ENCODE measurements at places on chromosomes 2 and 18.

GRCh38 chr18:13879492-13879891 is 35.8 kb downstream of the MC2R start:
- DNase-seq, result no peak

- DNase-seq, result no peak
Measured at GRCh38 chr2:9782197-9782719, 61.0 kb upstream of the TAF1B start.

DNA sequence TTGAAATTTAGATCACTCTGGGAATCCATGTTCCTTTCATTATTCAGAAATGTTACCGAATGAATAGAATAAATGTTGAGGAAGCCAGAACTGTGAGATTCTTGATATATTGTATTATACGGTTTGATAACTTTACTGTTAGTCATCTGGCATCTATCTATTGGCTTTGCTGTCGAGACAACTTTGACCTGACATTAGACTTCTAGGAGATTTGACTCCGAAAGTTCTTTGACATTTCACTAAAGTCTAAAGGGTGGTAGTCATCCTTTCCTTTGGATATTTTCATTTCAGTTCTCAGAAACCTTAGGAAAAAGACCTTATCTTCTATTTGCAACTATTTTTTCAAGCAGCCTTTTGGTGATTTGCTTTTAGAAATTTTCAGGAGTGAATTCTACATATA is 1.9 kb downstream of the BMPR2 start:
- DNase-seq, result no peak

DNA sequence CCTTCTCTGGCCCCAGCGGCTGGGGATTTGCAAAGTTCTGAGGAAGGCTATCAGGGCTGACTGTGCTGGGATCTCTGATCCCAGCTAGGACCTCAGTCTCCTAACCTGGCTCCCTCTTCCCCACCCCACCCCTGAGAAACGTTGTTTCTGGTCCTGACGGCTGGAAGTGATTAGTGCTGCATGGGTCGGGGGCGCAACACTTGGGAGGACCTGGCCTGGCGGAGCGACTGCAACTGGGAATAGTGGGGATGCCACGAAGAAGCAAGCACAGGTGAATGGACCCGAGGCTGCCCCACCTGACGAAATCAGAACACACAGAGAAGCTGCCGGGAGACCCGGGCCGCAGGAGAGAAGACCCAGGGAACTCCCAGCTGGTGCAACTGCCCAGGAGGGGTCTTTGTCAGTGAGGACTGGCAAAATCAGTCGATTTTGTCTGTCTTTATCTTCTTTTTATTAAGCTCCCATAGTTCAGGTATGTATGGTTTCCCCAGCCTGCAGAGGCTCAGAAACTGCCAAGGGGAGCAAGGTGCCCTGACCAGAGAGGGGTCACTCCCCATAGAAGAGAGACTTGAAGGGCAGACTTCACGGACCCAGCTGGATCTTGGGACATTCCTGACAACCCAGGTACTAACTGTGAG is 656 bp upstream of the LBX2 start:
- no peak for DNase-seq

- no peak for DNase-seq
Measured at GRCh38 chr2:1974397-1974796, 230.1 kb upstream of the PXDN start.

- no peak for DNase-seq
Measured at GRCh38 chr2:150480241-150480640, 7.2 kb downstream of the RND3 start.

DNA sequence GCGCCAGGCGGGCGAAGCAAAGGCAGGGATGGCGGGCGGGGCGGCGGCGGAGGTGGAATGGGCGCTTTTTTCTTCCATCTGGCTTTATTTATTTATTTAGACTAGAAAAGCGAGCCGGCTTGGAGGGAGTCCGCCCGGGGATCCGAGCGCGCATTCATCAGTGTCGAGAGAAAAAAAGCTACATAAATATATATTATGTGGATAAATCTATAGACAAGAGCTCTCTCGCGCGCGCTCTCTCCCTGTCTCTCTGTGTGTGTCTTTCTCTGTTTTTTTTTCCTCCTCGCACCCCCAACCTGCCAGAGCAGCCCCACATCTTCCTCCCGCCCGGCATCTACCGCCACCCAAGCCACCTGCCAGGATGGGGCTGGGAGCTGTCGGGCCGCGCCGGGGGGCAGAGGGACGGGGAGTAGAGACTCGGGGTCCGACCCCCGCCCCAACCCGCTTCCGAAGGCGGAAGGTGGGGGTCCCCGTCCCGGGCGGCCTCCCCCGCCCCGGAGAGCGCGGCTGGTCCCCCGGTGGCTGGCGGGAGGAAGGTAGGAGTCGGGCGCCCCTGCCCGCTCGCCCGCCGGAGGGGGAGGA is 972 bp upstream of the CELF4 start:
- no peak for DNase-seq

All from hematopoietic multipotent progenitor cell treated with erythropoietin and hydrocortisone succinate and interleukin-3 and kit ligand, for 6 days (in vitro differentiated cells).